ENCODE measurements at places on chromosomes 6 and 20.

DNA sequence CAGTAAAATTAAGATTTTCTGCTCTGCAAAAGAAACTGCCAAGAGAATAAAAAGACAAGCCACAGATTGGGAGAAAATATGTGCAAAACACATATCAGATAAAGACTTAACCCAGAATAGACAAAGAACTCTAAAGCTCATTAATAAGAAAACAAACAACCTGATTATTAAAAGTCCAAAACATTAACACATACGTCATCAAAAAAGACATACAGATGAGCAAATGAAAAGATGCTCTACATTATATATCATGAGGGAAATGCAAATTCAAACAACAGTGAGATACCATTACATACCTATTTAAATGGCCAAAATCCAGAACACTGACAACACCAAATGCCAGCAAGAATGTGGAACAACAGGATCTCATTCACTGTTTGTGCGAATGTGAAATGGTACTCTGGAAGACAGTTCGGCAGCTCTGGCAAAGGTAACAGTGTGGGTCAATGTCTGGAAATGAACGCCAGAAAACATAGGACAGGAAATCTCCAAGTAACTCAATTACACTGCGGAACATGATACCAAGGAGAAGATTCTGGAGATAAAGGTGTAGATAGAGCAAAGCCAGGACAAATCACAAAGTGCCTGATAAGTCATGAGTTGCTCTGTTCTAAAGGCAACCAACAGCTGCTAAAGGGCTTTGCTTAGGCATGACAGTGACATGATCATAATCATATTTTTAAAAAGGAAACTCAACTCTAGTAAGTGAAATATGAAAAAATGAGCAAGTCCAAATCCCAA is 96.8 kb downstream of the PDE10A start:
- no peak for DNase-seq

GRCh38 chr20:44572551-44573500 is 9.6 kb upstream of the PKIG start:
- no peak for DNase-seq

DNA sequence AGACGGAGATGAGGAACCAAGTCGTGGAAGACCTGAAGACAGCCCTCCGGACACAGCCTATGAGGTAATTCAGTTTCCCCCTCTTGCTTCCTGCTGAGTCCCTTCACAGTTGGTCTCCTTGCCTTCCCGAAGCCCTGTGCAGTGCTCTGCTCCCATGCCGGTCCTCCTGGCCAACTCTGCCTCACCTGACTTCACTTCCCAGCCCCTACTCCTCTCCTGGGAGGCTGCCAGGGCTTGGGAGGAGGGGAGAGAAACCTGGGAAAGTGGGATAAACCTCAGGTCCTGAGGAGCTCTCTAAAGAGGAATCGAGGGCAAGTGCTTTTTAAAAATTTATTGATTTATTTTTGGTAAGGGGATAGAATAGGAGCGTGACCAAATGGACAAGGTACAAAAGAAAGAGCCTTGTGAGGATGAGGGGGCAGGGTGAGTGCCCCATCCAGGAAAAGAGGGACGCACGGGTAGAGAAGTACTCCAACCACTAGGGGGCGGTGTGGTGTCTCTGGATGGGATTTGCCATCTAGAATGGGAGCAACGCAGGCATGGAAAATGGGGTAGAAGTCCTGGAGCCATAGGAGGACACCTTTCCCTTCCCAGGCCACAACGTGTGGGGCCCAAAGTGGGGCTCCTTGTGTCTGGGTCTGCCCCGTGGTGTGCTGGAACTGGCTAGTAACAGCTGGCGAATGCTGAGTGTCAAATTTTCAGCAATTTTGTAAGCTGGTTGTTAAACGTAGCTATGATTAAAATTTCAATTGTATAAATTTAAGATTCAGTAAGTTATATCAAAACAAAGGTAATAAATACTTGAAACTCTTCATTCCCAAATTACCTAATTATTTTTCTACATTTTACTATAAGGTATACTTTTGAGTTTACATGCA is 69.0 kb downstream of the MOCS1 start:
- peak; percentile 83 for DNase-seq

- DNase-seq = no peak
Measured at GRCh38 chr6:89347825-89348224, 4.7 kb downstream of the UBE2J1 start.

DNA sequence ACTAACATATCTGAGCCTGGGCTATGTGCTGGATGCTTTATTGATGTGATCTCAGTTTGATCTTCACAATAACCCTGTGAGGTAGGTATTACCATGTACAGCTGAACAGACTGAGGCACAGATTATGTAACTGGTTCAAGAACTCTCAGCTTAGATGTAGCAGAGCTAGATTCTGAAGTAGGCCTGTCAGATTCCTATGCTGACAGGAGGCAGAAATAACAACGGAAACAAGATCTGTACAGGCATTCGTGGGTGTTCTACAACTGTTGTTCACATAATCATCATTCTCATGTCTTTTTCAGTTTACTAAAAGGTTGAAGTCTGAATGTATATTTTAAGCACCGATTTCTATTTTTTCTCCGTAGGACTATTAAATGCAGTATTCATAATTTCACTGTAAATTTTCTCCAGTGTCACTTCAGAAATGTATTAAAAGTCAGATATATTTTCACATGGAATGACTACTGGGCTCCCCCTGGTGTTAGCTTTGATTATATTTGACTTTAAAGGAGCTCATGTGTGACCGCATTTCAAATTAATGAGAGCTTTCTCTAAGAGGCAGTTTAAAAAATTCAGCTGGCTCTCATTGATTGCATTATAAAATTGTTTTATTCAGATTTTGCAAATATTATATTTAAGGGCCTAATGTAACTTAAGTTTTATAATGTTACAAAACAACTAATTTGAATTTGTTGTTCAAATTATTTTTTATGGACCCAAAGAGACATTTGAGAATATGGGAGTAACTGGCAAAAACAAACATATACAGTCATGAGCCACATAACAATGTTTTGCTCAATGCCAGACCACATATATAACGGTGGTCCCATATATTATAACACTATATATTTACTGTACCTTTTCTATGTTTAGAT is 36.4 kb upstream of the SLC17A4 start:
- DNase-seq = no peak

All from activated CD8-positive, alpha-beta memory T cell treated with anti-CD3 and anti-CD28 coated beads for 24 hours (primary cell).